ENCODE measurements at places on chromosomes 1 and 21. TPM values are rescaled to one million over a fixed set of nuclear protein-coding genes. Genes with fewer than 3 reads are reported as not detected.

GNAT2 gene
- total RNA-seq: not detected

HUNK gene
- total RNA-seq: 0.66 TPM

FBLIM1 gene
- total RNA-seq: 12.9 TPM

ZNF670 gene
- total RNA-seq: 3.1 TPM

CBR3 gene
- 27.9 TPM for total RNA-seq

FBXO44 gene
- total RNA-seq: 6.8 TPM

LDLRAD2 gene
- not detected for total RNA-seq

COL6A2 gene
- 1,493 TPM for total RNA-seq

SLC26A9 gene
- not detected for total RNA-seq

KRTAP19-1 gene
- not detected for total RNA-seq

ELAPOR1 gene
- 2.1 TPM for total RNA-seq

GUCA2A gene
- total RNA-seq: not detected

SVBP gene
- total RNA-seq: 28.6 TPM

BOLA1 gene
- 24.2 TPM for total RNA-seq

MUL1 gene
- 19.6 TPM for total RNA-seq

C4BPA gene
- total RNA-seq: not detected

SERTAD4 gene
- 1.3 TPM for total RNA-seq

TNFRSF1B gene
- total RNA-seq: 77.7 TPM

IGSF8 gene
- 6.4 TPM for total RNA-seq

CFAP57 gene
- total RNA-seq: 0.44 TPM

NKAIN1 gene
- not detected for total RNA-seq

TENT5C gene
- total RNA-seq: 3.1 TPM

CFHR2 gene
- total RNA-seq: not detected

LAMB3 gene
- total RNA-seq: 5.5 TPM

SPRR3 gene
- total RNA-seq: not detected

LRRC38 gene
- total RNA-seq: not detected

TMEM81 gene
- total RNA-seq: 2.9 TPM

FOXO6 gene
- total RNA-seq: not detected

ADGRL4 gene
- 122 TPM for total RNA-seq

RAB7B gene
- 1.7 TPM for total RNA-seq

LCE3C gene
- total RNA-seq: not detected

S100A7A gene
- not detected for total RNA-seq

SPRR5 gene
- not detected for total RNA-seq

SH3D21 gene
- total RNA-seq: 0.66 TPM

TFF3 gene
- total RNA-seq: 13.2 TPM

LAPTM5 gene
- 124 TPM for total RNA-seq

PCAT6 gene
- total RNA-seq: not detected

AADACL3 gene
- 0.19 TPM for total RNA-seq

PDC gene
- total RNA-seq: not detected

HES3 gene
- total RNA-seq: not detected

TRIM58 gene
- total RNA-seq: 0.88 TPM

TNNI3K gene
- 3.9 TPM for total RNA-seq

OR2T35 gene
- total RNA-seq: not detected

PTPRF gene
- total RNA-seq: 149 TPM

DENND4B gene
- total RNA-seq: 36.0 TPM

TMEM82 gene
- total RNA-seq: not detected

PCSK9 gene
- total RNA-seq: not detected

PLEKHN1 gene
- 0.33 TPM for total RNA-seq

ZMYND12 gene
- 7.5 TPM for total RNA-seq

MSH4 gene
- 0.19 TPM for total RNA-seq

NIBAN1 gene
- 14.5 TPM for total RNA-seq

ID3 gene
- 127 TPM for total RNA-seq

AQP10 gene
- total RNA-seq: not detected

RIPPLY3 gene
- total RNA-seq: not detected

MTARC2 gene
- total RNA-seq: 26.0 TPM

ANKRD45 gene
- not detected for total RNA-seq

SOX13 gene
- total RNA-seq: 79.7 TPM

PER3 gene
- total RNA-seq: 11.9 TPM

ST6GALNAC5 gene
- total RNA-seq: not detected

Measured in subcutaneous adipose tissue (tissue), 4 donors.